ENCODE measurements at places on chromosomes 13 and 19.

GRCh38 chr13:105670179-105670990, 865.1 kb downstream of the EFNB2 start:
- no peak for DNase-seq

GRCh38 chr19:48965806-48966540, 864 bp downstream of the FTL start:
- peak; percentile 86 for DNase-seq

- DNase-seq: no peak
These were observed 381.4 kb downstream of the SLITRK6 start for GRCh38 chr13:85417807-85418206.

DNA sequence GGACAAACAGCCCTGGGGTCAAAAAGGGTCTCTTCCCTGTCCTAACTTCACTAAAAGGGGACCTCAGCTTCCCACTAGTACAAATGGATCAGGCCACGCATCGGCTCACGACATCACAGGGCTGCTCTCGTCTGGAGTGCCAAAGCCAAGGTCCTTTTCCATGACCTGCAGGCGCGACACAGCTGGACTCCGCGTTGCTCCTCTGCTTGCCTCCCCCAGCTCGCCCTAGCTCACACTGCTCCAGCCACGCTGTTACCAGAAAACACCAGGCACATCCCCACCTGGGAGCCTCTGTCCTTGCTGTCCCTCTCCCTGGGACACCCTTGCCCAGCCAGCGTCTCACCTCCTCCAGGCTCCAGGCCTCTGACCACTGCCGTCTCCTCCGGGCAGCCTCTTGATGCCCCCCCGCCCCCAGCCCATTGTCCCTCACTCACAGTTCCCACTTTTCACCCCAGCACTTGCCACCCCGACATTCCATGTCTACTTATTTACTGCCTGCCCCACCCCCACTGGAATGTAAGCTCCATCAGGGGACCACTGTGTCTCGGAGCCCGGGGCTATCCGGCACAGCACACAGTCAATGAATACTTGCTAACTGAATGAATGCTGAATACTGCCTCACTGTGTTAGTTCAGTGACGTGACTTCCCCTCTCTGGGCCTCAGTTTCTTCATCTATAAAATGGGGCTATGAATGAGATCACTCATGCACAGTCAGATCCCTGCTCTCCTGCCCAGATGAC, 20.7 kb downstream of the AKT2 start:
- DNase-seq: no peak

- peak; percentile 46 for DNase-seq
These were observed 3.5 kb downstream of the LYPD5 start for GRCh38 chr19:43798546-43799409.

- DNase-seq: no peak
These were observed 96.5 kb downstream of the UGGT2 start for GRCh38 chr13:95956589-95957148.

GRCh38 chr19:9308091-9308770, 1.4 kb downstream of the ZNF699 start:
- DNase-seq: no peak

DNA sequence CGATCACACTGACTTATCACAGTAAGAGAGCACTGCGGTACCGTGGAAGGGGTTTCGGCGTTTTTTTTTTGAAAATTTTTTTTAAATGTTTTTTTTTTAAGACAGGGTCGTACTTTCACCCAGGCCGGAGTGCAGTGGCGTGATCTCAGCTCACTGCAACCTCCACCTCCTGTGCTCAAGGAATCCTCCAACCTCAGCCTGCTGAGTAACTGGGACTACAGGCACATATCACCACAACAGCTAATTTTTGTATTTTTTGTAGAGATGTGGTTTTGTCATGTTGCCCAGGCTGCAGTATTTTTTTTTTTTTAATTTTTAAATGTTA, 19.0 kb downstream of the LTBP4 start:
- no peak for DNase-seq

- DNase-seq: no peak
These were observed 158.0 kb downstream of the TM9SF2 start for GRCh38 chr13:99659226-99659625.

DNA sequence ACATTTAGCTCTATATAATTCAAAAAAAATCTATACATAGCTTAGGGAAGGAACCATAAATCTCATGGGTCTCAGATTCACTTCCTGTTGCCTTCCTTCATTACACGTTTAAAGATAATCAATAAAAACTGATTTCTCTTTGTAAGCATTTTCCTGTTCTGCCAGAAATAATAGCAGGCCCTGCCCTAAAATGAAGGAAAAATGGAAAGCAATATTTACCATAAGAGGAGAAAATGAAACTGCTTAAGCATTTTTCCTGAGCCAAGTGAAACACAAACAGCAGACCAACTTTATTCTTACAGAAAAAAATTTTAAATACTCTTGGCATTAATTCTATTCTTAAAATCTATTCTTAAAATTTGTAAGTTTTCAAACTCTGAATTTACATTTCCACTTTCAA, 4.0 kb downstream of the LHFPL6 start:
- no peak for DNase-seq

GRCh38 chr19:20471431-20471830, 94.2 kb downstream of the ZNF737 start:
- no peak for DNase-seq

DNA sequence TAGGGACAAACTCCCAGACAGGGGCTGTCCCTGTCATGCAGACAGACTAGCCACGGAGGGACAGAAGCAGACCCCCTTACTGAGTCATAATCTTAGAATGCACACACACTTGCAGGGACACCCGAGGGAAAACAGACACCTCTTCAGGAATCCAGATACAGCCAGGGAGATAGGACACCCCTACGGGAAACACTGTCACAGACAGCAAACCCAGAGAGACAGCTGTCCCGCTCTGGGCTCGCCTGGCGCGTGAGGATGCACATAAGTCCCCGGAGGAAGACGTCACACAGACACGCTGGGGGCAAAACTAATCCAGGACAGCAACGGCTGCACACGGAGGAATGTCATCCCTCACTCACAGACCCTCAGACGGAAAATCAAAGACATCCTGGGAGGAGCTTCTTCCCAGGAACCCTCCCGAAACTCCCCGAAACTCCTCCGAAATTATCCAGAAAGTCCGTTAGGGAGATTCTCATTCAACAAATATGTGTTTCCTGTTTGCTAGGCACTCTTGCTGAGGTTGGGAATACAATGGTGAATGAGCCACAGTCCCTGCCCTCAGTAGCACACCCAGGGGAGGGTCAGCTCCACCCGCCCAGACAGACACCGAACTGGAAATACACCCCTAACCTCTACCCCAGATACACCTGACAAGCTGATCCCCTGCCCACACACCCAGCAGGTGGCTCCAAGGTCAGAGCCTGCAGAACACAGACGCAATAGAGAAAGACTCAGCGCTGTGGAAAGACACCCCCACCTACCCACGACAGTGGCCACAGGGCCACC, 15.2 kb upstream of the TOMM40 start:
- no peak for DNase-seq

- DNase-seq: no peak
These were observed 274.7 kb downstream of the SUCLA2 start for GRCh38 chr13:47726394-47726793.

GRCh38 chr19:1101337-1101698, 2.5 kb upstream of the GPX4 start:
- no peak for DNase-seq

- peak; percentile 92 for DNase-seq
These were observed at the start of gene UGGT2 for GRCh38 chr13:96053003-96053703. TSS of gene UGGT2 (minus strand) at chr13:96053401. CDS start at chr13:96053312, 89 bp downstream.

- no peak for DNase-seq
These were observed 26.2 kb downstream of the CSNK1G2 start for GRCh38 chr19:1967087-1967608.

DNA sequence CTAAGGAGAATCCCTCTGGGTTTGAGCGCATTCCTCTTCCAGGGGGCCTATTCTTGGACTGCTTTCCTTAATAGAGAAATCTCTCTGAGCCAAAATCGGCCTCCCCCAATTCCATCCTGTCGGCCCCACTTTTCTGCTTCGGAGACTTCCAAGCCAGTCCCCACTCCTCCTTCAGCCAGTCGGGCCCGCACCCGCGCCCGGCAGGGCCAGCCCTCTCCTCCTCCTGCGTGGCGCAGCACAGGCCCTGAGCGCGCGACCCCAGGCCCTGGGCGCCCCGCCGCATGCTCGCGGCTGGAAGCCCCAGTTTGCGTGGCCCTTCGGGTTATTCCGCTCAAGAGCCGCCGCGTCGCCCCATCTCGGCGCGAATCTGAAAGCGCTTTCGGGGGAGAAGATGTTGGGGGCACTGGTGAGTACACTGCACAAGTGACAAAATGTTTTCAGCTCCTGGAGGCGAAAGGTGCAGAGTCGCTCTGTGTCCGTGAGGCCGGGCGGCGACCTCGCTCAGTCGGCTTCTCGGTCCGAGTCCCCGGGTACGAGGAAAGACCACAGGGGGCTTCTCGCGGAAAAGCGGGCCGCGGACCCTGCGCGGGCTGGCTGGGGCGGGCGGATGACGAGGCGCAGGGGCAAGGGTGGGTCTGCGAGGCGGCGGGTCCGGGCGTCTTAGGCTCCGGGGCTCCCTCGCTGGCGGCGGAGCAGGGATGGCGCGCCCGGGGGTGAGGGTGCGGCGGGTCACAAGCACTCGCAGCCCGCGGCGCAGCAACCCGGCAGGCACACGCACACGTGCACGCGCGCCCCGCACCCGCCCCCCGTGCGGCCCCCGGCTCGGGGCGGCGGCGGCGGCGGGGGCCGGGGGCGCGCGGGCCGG, at the start of gene IL17D:
IL17D (plus strand) TSS at position 785 of the 865 bp plus-strand sequence. CDS start 303 bp downstream, outside the sequence.
- DNase-seq: peak; percentile 56

DNA sequence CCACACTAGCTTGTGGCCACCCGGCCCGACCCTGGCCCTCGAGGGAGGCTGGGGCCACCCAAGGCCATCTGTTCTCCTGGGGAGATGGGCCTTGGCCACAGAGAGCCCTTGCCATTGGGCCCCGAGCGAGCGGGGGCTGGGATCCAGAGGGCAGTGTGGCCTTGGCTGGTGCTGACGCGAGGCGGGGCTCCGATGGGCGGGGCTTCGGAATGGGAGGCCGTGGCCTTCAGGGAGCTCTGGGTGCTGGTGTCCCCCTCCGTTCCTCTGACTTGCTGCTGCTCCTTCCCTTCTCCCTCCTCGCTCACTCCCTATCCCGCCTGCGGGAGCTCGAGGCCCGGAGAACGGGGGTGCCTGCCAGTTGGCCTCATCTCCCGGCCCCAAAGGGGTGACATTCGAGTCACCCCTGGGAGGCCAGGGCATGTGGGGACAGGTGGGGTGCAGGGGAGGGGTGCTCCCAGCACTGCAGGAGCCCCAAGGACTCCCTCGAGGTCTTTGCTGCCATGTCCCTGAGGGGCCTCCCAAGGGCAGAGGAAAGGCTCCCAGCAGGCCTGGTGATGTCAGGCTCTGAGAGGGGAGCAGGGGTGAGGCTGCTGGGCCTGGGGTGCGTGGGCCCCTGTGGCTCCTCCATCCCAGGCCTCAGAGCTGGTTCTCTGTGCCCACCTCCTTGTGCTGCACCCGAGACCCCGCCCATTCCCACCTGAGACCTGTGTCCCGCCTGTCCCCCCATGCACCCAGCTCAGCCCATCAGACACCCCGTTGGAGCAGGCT, 4.2 kb downstream of the NCLN start:
- no peak for DNase-seq

All from nephron progenitor cell (in vitro differentiated cells).